ENCODE measurements at places on chromosomes 7 and 10. TPM values are rescaled to one million over a fixed set of nuclear protein-coding genes. Genes with fewer than 3 reads are reported as not detected.
A peak's percentile ranks its signal among the peaks of the same experiment; 100 is the strongest.

- no peak for DNase-seq
Measured at GRCh38 chr7:124027236-124027635, 5.6 kb downstream of the TMEM229A start.

DNA sequence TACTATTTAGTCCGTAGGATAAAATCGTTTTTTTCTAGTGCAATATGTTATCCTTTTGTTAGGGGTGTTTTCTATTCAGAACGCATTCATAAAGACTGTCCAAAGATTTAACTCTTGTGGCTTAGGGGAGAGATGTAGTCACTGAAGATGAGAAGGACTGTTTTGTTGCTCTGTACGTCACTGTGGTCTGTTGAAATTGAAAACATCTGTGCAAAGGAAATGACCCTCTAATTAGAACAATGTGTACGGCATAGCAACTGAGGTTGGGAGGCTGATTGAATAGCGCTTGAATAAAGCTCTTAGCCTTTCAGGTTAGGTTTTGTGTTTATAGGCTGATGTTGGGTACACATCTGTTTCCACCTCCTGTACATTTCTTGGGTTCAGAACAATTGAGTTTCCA lies 453.4 kb upstream of the AKR1E2 start:
- DNase-seq: no peak

FXYD4 gene
- total RNA-seq: 0.50 TPM

LRRN3 gene
- not detected for total RNA-seq

- no peak for DNase-seq
Measured at GRCh38 chr10:98391578-98391991, 23.4 kb downstream of the PYROXD2 start.

HTR5A gene
- not detected for total RNA-seq

GRCh38 chr7:149261316-149261828 lies 624 bp upstream of the ZNF783 start:
- no peak for DNase-seq

SPAM1 gene
- total RNA-seq: not detected

URGCP gene
- total RNA-seq: 24.0 TPM

DNA sequence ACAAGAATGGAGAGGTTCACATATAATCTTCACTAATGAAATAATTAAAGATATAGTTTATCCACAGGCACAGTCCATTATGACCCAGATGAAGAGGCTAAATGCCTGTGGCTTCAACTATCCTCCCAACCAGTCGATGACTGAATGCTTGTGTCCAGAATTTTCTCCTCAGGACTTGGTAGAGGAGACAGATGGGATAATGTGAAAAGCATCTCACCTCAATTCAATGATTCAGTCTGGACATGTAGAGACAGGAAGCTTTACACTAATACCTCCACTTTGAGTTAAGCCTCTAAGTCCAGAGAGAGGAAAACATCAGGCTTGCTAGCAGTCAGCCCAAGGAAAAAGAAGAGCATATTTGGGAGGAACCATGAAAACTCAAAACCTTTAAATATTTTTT lies 59.1 kb upstream of the COL1A2 start:
- DNase-seq: no peak

DNA sequence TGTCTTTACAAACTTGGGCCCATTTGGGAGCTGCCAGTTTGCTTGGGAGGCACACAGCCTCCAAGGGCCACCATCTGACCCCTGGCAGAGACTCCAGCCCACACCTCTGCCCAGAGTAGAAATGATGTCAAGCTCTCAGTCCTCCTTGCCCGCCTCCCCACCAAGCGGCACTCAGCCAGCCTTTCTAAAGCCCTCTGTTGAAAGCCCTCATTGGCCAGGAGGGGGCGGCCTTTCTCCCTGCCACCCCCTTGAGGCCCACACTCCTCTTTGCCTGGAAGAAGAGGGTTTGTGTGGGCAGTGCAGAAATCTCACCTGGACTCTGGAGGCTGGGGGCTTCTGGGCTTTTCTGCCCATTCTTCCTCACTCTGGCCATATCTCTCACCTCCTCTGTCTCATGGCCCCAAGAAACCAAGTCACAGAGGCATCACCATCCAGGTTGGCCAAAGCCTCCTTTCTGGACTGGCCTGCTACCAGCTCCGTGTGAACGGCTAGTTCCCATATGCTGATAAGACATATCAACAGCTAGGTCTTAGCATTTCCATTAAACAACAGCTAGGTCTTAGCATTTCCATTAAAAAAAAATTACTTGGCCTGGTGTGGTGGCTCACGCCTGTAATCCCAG lies 36.1 kb downstream of the UBTD1 start:
- DNase-seq: peak; percentile 31

- DNase-seq: no peak
Measured at GRCh38 chr10:36248304-36248981, 606.3 kb upstream of the FZD8 start.

DNA sequence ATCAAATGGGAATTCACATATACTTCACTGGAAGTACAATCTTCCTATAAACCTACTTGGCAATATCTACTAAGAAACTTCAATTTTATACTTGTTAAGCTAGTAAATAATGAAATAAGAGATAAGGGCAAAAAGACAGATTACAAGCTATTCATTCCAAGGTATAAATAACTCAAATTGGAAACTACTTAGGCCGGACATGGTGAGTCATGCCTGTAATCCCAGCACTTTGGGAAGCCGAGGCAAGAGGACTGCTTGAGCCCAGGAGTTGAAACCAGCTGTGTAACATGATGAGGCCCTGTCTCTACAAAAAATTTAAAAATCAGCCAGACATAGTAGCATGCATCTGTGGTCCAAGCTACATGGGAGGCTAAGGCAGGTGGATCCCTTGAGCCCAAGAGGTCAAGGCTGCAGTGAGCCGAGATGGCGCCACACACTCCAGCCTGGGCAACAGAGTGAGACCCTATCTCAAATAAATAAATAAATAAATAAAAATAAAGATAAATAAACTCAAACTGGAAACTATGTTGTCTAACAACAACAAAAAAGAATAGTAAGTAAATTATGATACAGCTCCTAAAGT lies 37.6 kb downstream of the ARHGAP21 start:
- DNase-seq: no peak

DNA sequence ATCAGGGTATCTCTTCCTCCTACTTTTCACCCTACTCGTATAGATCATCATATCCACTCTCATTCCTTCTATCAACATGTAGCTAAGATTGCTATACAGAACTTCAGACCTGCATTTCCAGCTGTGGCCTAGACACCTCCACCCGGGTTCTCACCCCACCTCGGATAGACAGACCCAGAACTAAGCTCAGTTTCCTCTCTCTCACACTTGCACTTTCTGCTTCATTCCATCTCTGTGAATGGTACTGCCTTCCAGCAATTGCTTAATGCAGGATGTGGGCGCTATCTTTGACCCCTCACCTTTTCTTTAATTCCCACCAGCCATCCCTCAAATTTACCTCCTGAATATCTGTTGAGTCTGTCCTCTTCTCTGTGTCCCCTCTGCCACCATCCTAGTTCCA lies 35.7 kb downstream of the AGK start:
- no peak for DNase-seq

- DNase-seq: no peak
Measured at GRCh38 chr10:78072504-78072903, 38.8 kb downstream of the RPS24 start.

DNA sequence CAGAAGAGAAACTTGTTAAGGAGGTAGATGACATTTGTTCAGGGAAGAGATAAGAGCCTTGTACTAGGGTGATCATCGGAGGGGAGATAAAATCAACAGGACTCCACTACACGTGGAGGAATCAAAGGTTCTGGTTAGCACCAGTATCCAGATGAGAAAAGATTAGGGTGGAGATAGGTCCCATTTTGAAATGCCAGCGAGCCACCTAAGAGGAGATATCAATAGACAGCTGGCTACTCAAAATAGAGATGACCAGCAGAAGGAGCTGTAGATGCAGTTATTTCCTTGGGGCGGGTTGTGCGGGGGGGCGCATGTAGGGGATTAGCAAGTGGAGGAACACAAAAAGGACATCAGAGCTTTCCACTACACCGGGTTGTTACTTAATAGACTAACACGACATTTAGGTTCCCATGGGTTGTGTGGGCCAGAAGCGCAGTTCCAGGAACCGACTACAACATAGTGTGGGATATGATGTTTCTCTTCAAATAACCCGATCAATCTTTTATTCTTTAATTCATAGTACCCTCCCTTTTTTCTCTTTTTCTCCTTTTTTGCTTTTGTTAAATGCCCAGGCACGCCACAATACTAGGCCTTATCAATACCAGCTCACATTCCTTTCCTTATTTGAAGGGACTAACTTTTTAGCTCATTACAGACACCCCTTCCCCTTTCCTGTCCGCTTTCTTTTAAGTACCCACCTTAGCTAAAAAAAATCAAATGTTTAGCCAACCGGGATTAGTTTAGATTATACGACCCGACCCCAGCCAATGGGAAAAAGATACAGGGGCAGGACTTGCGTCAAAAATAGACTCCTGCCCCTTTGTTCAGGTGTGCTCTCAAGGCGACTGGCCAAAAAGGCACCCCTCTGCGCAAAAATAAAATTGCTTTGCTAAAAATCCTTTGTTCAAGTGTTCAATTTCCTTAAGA lies 2.0 kb upstream of the KIF11 start:
- no peak for DNase-seq

GRCh38 chr7:79159040-79159664 lies 294.3 kb downstream of the MAGI2 start:
- no peak for DNase-seq

GRCh38 chr10:70699659-70700174 lies 27.4 kb downstream of the ADAMTS14 start:
- DNase-seq: no peak

DNA sequence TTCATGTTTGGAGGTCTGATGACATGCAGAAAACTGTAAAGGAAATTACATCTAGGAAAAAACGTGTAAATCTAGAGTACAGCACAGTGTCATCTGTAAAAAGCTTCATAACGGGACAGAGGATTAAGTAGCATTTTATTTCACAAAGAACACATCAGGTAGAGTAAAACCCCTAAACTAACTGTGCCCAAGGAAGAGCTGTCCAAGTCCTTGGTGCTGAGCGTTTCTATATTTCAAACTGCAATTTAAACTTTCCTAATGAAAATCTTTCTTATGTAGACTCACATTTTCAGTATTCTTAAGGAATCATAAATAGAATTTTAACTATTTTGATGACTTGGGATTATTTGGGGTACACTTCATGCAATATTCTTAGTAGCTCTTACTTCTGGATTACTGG lies 646.2 kb downstream of the IPMK start:
- no peak for DNase-seq

- no peak for DNase-seq
Measured at GRCh38 chr7:66964411-66964810, 31.0 kb downstream of the SBDS start.

GRCh38 chr7:39187130-39187529 lies 209.4 kb downstream of the POU6F2 start:
- no peak for DNase-seq
